ENCODE measurements at places on chromosomes 2 and 18.

DNA sequence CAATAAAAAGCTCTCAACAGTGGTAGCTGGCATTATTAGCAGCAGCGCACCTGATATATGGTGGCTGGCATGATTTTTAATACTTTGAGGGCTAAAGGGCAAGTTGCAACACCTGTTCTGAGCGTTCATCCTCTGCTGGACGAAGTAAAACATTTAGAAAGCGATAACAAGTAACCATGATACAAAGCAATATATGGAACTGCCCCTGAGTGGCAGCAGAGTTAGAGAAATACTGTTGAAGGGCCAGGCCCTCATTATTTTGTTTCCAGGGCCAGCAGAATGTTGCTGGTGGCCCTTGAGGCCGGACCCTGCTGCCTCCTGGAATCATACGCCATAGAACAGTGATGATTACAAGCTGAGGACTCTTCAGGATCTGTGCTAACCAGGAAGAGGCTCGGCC lies 47.8 kb downstream of the ARHGEF4 start:
- no peak for DNase-seq

- DNase-seq, result no peak
Measured at GRCh38 chr2:35978218-35978617, 377.4 kb upstream of the CRIM1 start.

DNA sequence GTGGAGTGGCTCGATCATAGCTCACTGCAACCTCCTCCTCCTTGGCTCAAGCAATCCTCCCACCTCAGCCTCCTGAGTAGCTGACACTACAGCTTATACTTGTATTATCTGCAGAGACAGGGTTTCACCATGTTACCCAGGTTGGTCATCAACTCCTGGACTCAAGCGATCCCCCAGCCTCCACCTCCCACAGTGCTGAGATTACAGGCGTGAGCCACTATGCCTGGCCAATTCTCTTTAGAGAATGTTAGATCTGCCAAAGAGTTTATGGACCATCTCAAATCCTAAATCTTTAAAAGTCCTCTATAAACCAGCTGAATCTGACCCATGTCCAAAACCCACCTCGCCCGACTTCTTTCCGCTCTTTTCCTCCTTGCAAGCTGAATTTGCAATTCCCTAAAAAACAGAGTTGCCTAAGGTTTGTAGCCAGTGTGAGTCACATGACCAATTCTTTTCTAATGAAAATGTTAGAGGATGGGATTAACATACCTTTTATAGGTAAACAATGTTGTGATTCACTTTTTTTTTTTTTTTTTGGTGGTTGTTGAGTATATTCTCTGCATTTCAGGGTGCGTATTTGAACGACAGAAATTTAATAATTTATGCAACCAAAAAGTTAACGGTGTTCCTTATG lies 2.4 kb upstream of the PMAIP1 start:
- no peak for DNase-seq

DNA sequence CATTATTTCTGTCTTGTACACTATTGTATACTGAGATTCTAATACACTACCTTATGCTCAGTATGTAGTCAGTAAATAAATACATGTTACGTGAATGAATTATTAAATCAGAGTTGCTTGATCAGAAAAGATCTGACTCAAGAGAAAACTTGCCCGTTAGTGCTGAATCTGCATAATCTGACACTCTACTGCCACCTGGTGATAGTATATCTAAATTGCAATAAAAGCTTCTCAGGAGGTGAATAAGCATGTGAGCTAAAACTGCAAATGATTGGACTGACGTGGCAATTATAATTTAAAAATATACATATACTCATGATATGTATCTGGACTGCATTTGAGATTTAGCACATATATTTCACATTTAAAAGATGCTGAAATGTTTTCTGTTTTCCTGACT lies 70.4 kb downstream of the KIAA1328 start:
- DNase-seq, result no peak

GRCh38 chr2:167681234-167682015 lies 566.0 kb downstream of the STK39 start:
- DNase-seq, result no peak

- no peak for DNase-seq
Measured at GRCh38 chr2:64839844-64840243, 149.4 kb upstream of the SLC1A4 start.

- peak; percentile 49 for DNase-seq
Measured at GRCh38 chr18:35073186-35074105, 32.2 kb downstream of the MAPRE2 start.

DNA sequence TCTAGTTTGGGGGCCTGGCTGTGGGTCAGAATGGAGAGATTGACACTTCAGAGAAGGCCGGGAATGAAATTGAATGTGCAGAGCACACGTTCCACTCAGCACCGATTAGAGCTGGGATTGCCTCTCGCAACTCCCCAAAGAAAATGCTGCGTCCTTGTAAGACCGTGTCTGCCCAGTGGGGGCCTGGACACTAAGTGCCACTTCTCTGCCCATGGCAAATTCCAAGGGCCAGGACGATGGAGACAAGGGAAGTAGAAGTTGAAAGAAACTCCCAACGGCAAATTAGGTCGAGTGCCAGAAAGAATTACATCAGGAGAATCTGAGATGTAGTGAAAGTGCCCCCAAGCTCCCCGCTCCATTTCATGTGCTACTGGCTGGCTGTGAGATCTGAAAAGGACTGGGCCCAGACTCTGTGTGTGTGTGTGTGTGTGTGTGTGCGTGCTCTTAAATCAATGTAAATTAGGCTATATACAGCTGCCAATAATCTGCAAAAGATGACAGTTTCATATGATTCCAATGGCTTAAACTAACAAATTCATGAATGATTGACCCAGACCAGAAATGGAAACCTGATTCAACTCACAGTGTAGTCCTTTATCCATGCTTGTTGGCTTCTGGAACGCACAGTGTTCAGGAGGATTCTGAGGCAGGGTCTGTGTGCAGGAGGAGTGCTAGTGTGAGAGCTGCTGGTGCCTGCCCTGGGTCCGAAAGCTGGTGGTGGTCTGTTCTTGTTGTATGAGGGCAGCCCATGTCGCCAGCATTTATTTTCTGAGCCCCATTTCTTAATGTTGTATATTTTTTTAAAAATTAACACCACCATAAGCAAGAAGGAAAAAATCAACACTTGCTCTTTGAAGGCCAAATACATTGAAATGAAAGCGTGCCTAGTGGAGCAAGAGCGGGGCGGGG lies 234.3 kb downstream of the AGAP1 start:
- no peak for DNase-seq

- DNase-seq, result peak; percentile 78
Measured at GRCh38 chr2:183927406-183928325, 670.7 kb upstream of the ZNF804A start.

DNA sequence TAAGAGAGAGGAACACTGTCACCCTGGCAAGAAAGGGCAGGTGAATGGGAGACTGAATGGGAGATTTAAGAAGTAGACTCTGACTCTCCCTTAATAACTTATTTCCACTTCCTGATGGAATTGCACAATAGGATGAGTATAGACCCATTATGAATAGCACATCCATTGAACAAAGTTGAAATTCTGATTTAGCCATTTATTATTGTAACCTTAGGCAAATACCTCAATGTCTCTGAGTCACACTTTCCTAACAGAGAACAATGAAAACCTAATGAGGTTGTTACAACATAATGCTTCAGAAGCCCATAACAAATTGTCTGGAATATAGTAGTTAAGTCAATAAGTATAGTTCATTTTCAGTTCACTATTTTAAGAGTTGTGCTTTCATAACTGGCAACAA lies 78.9 kb downstream of the NRXN1 start:
- DNase-seq, result peak; percentile 96

DNA sequence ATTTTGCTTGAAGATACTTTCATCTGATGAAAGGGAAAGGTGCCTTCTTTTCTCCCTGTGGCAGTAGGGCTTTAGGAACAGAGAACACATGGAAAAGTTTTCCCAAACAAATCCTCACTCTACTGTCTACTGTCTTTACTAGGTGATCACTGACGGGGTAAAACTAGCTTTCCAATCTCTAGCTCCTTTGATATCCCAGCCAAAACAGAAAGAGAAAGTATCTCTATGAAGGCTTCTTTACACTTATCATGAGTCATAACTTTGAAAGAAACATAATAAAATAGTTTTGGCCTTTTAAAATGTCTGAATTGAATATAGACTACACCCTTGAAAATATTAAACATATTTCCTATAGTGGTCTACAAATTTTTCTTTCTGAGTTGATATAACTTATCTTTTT lies 214.5 kb downstream of the DSEL start:
- DNase-seq, result peak; percentile 28

DNA sequence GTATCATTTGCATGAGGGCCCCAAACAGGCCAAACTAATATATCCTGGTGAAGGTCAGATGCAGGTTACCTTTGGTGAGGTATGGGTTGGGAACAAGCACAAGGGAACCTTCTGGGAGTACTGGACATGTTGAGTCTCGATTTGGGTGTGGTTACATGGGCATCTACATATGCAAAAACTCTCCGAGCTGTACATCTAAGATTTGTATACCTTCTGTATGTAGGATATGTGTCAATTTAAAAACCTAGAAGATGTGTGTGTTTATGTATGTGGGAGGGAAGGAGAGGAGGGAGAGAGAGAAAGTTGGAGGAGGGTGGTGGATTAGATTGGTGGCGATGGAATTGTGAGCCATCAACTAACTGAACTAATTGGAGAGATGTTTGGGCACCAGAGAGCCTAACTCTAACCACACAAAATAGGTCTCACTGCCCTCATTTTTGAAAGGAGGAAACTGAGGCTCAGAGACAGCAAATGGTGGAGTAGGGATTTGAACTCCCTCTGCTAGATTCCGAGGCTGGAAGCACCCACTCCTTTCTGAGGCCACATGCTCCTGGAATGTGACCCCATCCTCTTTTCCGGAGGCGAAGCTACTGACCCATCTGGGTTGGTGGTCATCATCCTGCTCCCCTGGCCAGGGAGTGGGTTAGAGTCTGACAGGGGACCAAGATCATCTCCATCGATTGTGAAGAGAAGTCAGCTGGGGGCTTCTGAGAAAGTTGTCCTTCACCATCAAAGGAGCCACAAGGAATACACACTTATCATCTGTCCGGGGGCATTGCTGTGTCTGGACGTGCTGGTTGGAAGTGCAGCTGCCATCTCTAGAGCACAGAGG lies 107.3 kb upstream of the MYCN start:
- DNase-seq, result no peak
